Activated T-helper 1 cell treated with anti-CD3 and anti-CD28 coated beads, Interleukin-2, amount 50 U/mL, for 16 hours (primary cell): ENCODE measurements at places on chromosomes 3 and 15.

- DNase-seq, result no peak
Observed at GRCh38 chr3:6523043-6523442, 337.9 kb upstream of the GRM7 start.

DNA sequence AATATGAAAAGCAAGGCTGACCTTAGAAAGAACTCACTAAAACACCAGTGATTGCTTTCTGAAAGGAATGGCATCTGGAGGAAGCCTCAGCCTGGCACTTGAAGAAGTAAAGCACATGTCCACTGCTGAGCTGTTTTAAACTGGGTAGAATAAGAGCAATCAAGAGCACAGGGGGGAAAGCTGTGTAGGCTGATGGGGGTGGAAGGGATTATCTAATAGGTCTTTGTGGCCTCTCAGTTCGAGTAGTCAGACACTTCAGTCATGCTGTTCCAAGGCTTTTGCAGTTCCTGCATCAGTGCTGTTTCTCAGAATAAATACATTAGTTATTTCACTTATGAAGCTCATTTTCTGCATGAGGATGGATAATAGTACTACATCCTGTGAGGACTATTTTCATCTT lies 22.6 kb downstream of the CCDC191 start:
- DNase-seq, result no peak

- no peak for DNase-seq
Observed at GRCh38 chr15:25682340-25682739, 180.8 kb downstream of the ATP10A start.

DNA sequence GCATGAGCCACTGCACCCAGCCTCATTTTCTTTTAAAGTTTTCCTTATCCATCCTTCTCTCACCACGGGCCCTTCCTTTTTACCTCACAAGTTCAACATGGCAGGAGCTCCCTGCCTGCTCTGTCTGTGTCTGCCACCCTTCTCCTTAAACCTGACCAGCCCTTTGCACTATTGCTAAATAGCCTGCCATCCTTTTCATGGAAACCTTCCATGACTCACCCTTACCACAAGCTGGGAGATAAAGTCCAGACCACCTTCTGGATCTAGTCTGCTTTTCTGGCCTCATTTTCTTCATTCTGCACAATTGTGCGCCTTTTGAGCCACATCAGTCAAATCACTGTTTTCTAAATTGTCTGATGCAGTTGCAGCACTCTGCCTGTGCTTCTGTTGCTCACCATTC lies 8.9 kb downstream of the PARP14 start:
- DNase-seq, result no peak

DNA sequence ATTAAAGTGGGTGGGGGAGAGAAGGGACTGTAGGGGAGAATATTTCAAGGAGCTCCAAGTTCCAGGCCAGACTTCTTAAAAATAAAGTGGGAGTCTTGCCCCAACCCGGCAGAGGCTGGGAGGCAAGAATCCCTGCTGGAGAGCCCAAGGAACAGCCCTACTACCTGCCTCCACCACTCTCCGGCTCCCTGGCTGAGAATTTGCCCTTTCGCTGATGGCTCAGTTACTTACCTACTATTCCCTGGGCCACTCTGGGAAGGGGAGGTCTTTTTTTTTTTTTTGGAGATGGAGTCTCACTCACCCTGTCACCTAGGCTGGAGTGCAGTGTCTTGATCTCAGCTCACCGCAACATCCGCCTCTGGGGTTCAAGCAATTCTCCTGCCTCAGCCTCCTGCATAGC lies 15.5 kb downstream of the MYL3 start:
- no peak for DNase-seq

DNA sequence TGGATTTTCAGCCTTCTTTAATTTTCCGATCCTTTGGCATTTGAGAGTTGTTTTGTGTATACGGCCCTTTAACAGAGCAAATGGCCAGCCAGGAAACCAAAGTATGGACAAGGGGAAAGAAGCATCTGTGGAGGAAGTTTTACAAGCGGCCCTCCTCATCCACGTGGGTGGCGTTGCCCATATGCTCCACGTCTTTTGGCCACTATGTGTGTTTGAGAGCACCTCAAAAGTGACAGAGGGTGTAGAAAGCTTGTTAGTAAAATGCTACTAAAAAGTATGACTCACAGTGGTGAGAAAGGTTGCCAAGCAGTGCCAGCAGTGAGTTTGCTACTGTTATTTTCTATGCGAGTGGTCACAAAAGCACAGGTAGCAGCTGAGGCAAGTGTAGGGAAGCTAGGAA lies 451.8 kb upstream of the NPAP1 start:
- no peak for DNase-seq

GRCh38 chr3:7025581-7026300 lies 164.8 kb downstream of the GRM7 start:
- no peak for DNase-seq

- DNase-seq, result no peak
Observed at GRCh38 chr3:156750874-156751245, 75.3 kb upstream of the LEKR1 start.

DNA sequence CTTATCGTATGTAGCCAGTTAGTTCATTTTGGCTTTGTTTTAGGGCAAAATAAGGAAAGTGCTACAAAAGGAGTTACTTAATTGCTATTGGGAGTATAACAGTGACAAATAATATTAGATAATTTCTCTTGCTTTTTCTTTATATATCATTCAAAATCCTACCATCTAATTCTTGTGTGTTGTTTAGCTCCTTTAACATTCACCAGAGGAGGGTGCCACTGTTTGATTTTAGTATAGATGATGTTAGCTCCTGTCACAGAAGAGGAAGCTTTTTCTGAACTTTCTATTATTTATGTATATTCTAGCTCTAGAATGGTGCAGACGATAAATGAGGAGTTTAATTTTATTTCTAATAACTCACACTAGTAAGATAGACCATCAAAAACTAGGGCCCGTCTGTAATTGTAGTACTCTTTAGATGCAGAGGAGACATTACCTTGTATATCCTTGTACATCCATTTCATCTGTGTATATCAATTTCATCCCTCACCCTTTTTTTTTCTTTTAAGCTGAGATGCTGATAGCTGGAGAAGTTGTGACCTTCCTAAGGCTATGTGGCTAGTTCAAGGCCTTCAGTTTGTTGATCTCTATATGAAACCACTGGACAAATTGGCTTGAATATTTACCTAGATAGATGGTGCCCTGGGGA lies 3.0 kb downstream of the PPM1L start:
- DNase-seq, result no peak

GRCh38 chr3:144142151-144142840 lies 170.7 kb downstream of the DIPK2A start:
- DNase-seq, result no peak

- DNase-seq, result no peak
Observed at GRCh38 chr3:2525968-2526367, 427.3 kb downstream of the CNTN4 start.

DNA sequence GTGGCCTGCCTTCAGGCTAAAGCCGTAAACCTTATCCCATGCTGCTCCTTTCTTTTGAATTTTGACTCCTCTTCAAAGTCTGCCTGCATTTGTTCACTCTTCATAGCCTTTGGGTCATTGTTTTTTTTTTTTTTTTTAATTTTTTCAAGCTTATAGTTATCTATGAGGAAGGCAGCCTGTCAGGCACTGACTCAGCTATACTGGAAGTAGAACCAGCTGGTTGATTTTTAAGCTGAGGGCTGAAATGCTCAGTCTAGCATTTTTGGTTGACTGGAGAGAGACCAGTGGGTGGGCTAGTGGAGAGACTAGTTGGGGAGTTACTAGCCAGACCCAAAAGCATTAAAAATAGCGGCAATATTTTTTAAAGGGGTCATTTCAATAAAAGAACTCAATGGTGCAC lies 44.1 kb downstream of the C3orf20 start:
- DNase-seq, result no peak

- no peak for DNase-seq
Observed at GRCh38 chr3:194369522-194370279, at the start of gene LRRC15. Gene LRRC15 (minus strand): TSS chr3:194369743. CDS start chr3:194361043, 8,700 bp downstream.

- DNase-seq, result no peak
Observed at GRCh38 chr3:71186801-71187200, 396.7 kb downstream of the FOXP1 start.

DNA sequence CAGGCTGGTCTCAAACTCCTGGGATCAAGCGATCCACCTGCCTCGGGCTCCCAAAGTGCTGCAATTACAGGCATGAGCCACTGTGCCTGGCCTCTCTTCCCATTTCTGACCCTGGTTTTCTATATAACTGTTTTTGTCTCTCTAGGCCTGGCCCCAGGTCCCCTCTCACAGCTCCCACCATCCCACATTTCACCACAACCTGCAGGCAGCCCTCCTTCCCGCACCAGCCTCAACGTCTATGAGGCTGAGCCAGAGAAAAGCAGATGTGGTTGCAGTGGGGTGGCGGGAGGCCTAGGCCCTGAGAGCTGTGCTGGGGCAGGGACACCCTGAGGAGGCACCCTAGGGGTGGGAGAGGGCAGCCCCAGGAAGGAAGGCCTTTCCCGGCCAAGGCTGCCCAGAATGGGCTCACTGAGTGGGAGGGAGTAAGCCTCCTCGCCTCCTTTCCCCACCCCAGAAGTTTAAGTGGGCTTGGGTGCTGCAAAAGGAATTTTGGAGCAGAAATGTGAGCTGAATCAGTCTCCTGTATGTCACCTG lies 99.7 kb downstream of the LSM3 start:
- DNase-seq, result no peak

DNA sequence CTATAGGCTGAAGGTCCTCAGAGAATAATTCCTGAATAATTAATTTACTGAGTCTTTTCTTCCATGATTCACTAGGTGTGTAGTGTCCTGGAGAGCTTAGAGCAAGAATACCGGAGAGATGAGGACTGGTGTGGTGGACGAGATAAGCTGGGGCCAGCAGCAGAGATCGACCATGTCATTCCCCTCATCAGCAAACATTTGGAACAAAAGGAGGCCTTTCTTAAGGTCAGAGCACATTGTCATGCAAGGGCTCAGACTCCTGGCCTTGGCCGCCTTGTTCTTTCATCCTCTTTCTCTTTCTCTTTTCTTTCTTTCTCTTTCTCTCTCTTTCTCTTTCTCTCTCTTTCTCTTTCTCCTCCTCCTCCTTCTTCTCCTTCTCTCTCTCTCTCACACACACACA lies 291.4 kb upstream of the UMPS start:
- DNase-seq, result no peak

- DNase-seq, result no peak
Observed at GRCh38 chr15:85493260-85493659, 112.9 kb downstream of the AKAP13 start.

- no peak for DNase-seq
Observed at GRCh38 chr3:8416965-8417364, 84.7 kb upstream of the LMCD1 start.

DNA sequence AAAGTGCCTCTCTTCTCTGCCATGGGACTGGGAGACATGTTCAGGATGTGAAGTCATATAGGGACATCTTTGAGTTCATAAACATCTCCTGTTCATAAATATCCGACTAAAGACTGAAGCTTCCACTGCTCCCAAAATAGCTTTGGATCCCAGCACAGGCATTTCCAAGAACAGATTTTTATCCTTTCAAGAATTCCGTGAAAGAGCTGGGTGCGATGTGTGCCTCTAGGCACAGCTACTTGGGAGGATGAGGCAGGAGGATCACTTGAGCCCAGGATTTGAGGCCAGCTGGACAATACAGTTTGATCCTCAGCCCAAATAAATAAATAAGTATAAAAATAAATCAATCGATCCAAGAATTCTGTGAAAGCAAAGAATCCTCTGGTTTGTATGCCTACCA lies 6.7 kb upstream of the ISLR2 start:
- DNase-seq, result no peak

DNA sequence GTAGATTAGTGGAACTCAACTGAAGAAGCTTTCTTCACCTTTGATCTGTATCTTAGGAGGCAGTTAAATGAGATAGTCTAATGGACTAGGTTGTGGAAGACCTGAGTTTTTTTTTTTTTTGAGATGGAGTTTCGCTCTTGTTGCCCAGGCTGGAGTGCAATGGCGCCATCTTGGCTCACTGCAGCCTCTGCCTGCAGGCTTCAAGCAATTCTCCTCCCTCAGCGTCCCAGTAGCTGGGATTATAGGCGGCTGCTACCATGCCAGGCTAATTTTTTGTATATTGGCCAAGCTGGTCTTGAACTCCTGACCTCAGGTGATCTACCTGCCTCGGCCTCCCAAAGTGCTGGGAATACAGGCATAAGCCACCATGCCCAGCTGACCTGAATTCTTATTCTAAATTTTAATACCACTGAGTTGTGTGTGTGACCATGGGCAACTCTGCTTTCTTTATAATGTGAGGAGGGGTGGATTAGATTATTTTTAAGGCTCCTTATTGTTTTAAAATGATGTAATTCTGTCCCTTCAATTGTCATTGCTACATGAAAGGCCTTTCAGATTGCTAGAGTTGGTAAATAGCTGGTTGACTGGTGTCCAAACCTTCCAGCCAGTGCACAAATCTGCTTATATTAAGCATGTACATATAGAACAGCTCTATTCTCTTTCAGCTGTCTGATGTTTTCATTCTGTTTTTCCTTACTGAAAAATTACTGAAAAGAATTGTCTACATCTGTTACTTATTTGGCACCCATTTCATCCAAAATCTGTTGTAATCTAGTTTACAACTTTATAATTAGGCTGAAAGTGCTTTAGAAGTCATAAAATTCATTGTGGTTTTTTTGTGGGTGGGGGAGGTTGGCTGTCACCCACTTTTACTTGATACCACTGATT lies 2.3 kb downstream of the LNP1 start:
- no peak for DNase-seq

- DNase-seq, result no peak
Observed at GRCh38 chr3:23035927-23036640, 167.0 kb upstream of the UBE2E2 start.

DNA sequence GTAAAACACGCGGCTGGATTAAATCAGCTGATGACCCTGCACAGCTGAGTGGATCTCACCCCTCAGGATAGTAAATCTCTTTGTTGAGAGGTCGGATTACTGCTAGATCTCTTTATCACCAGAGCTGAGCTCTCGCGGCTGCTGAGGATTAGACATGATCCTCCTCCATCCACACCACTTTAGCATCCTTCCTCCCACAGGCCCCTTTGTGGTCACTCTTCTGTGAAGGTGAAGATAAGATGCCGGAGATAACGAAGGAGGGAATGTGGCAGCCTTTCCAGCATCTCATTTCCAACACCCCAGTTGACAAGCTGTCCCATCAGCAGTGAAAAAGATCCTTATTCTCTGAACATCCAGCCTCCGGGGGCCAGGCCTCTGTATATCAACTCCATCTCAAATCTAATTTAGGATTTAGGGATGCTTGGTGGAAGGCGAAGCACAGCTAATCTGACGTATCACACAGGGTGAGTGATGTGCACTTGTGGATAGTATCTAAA lies 47.5 kb upstream of the SELENOK start:
- no peak for DNase-seq

DNA sequence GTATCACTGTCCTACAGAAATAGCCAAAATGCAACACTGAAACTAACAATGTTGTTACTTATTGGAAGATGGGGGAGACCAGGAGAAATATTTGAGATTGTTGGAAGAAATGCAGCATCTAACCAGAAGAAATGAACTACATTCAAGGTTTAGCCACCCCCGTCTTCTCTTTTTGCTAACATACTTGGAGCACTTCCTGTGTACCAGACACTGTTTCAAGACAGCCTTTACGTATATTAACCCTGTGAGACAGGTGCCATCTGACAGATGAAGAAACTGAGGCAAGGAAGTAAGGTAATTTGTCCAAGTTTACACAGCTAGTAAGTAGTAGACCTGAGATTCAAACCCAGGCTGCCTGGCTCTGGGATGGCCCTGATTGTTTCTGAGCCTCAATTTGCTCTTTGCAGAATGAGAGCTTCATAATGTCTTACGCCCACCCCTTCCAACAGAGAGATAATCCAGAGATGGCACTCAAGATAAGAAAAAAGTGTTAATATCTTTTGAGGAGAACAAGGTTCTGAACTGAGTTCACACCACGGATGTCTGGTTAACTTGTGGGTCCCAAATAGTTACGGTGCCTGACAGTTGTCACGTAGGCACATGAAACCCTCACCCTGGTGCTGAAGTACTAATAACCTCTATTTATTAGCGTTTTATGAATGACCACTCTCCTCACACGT lies 26.1 kb downstream of the RASGRP1 start:
- DNase-seq, result no peak
